ENCODE measurements at places on chromosomes 2 and 18. TPM values are rescaled to one million over a fixed set of nuclear protein-coding genes. Genes with fewer than 3 reads are reported as not detected.

The IL18RAP gene
- total RNA-seq, result 2.3 TPM

The INPP5D gene
- total RNA-seq, result 141 TPM

The AUP1 gene
- total RNA-seq, result 170 TPM

The SLC16A14 gene
- total RNA-seq, result 0.63 TPM

The APOB gene
- total RNA-seq, result not detected

DNA sequence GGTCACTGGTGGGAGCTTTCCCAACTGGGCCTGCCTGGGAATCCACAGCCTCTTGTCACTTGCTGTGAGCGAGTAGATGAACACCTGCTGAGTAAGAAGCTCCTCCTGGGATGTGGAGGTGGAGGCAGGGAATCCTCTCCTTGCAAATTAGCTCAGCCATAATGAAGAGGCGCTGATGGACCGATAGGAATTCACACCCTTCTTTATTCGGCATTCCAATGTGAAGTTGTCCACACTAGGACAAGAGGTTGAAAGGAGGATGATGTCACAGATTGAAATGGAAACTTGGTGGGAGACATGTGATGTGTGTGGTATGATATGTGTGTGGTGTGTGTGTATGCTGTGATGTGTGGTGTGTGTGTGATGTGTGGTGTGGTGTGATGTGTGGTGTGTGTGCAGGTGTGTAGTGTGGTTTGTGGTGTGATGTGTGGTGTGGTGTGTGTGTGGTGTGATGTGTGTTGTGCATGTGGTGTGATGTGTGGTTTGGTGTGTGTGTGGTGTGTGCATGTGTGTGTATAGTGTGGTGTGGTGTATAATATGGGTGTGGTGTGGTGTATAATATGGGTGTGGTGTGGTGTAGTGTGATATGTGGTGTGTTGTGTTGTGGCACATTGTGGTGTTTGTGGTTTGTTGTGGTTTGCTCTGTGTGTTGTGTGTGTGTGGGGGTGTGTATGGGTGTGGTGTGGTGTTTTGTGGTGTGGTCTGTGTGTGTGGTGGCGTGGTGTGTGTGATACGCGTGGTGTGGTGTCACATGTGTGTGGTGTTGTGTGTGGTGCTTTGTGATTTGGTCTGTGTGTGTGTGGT, 216.4 kb downstream of the BCL2 start:
- no peak overlapping the region for H3K27ac ChIP-seq
- H3K36me3 ChIP-seq, result no peaks in the 10 kb centered on the region
- peaks cover 39% of the 10 kb centered on the region for H3K4me1 ChIP-seq

GRCh38 chr2:213238753-213239495, 45.3 kb upstream of the SPAG16 start:
- no peak for DNase-seq
- no peaks in the 10 kb centered on the region for H3K27me3 ChIP-seq
- H3K4me1 ChIP-seq, result no peaks in the 10 kb centered on the region

GRCh38 chr2:10101491-10101890, 21.0 kb upstream of the RRM2 start:
- no peaks in the 10 kb centered on the region for H3K36me3 ChIP-seq
- H3K4me1 ChIP-seq, result peaks cover 3% of the 10 kb centered on the region
- no peaks in the 10 kb centered on the region for H3K27me3 ChIP-seq

DNA sequence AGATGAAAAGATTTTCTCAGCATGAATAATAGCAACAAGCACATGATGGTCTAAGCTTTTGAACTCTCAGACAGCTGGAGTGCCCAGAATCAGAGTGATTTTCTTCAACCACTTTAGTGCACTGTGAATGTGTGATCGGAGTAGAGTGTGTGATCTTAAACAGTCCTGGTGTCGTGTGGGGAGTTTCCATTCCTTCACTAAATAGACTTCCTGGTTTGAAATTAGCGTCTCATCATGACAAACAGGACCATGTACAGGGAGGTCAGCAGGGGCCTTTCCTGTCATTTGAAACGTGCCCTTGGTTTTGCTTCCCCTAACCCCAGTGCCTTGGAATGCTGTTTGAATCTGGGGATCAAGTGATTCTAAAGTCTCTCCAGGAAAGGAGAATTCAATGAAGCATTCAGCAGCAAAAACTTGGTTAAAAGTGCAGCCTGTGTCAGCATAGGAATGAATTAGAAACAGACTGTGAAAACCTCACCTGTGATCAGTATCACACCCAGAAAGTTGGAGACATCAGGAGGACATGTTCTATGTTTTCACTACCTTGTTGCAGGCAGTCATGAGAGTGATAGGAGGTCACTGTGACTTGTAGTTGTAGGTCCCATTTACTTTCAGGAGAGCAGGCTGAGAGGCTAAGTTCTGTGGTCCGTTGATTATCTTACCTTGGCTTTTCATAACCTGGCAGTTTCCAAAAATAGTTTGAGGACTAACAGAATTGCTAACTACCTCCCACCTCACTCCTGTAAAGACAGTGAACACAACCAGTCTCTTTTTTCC, 400.3 kb downstream of the MTX2 start:
- no peak for DNase-seq
- no peaks in the 10 kb centered on the region for H3K27me3 ChIP-seq
- no peaks in the 10 kb centered on the region for H3K4me1 ChIP-seq
- no peak overlapping the region for H3K4me3 ChIP-seq
- no peak overlapping the region for H3K27ac ChIP-seq

DNA sequence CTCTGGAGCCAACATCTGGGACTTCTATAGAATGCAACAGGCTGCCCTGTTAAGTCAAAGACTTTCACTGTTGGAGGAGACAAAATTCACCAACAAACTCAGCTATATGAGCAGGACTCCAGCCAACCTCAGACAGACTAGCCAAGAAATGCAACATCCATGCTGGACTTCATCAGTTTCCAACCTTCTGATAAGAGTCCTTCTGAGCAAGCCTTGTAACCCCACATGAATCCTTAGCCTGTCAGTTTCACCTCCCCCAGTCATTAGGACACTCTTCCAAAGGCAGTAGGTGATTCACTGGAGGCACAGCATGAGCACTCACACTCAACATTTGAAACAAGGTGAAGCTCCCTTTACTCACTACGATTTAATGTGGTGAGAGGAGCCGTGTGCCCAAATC, 5.8 kb downstream of the TBC1D8 start:
- DNase-seq, result no peak
- H3K36me3 ChIP-seq, result no peaks in the 10 kb centered on the region
- peaks cover 10% of the 10 kb centered on the region for H3K27me3 ChIP-seq
- peaks cover 9% of the 10 kb centered on the region for H3K4me1 ChIP-seq

GRCh38 chr2:41657226-41657625, 390.6 kb upstream of the PKDCC start:
- H3K4me3 ChIP-seq, result no peak overlapping the region
- H3K27ac ChIP-seq, result no peak overlapping the region
- H3K4me1 ChIP-seq, result no peaks in the 10 kb centered on the region
- no peak for DNase-seq

GRCh38 chr2:26978061-26978596, 7.7 kb downstream of the MAPRE3 start:
- H3K4me3 ChIP-seq, result no peak overlapping the region
- no peak for DNase-seq
- H3K27me3 ChIP-seq, result no peaks in the 10 kb centered on the region
- H3K27ac ChIP-seq, result no peak overlapping the region
- H3K4me1 ChIP-seq, result no peaks in the 10 kb centered on the region

All from CD4-positive, alpha-beta T cell (primary cell).